Activated T-helper 2 cell treated with anti-CD3 and anti-CD28 coated beads, Interferon-gamma antibody, Interleukin-2, Interleukin-4, amounts not matched to agents 10 μg/mL and 5 μg/mL and 100 μg/mL, durations not matched to agents 14 hours and 24 hours and 36 hours (primary cell): ENCODE measurements at places on chromosomes 5 and 9. TPM values are rescaled to one million over a fixed set of nuclear protein-coding genes. Genes with fewer than 3 reads are reported as not detected.

NR4A3 gene
- total RNA-seq: 161 and 169 TPM in 2 replicates

ZDHHC11 gene
- 10.5 and 11.9 TPM in 2 replicates for total RNA-seq

CDC26 gene
- 50.2 and 51.2 TPM in 2 replicates for total RNA-seq

DNA sequence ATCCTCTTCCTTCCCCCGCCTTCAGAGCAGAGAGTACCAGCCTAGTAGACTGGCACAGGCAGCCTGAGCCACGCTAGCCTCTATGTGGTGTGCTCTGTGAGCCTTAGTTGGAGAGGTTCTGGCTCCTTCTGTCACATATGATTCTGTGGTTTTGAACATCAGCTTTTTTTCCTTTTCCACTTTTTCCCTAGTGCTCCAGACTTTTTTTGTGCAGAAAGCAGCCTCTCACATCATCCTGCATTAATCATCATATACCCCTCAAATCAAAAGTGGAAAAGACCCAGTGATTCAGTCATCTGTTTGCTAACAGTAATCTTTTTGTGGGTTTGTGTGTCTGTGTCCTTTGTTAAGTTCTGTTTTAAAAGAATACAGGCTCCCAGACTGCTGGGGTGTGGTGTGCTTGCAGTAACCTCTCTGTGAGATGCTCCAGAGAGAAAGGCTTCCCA lies 663.9 kb upstream of the RGMB start:
- no peaks in the 10 kb centered on the region for H3K4me1 ChIP-seq
- H3K36me3 ChIP-seq: no peaks in the 10 kb centered on the region
- H3K27me3 ChIP-seq: no peaks in the 10 kb centered on the region
- DNase-seq: no peak
- H3K4me3 ChIP-seq: no peak overlapping the region
- H3K27ac ChIP-seq: no peak overlapping the region

GRCh38 chr5:159189310-159189709 lies 20.0 kb downstream of the RNF145 start:
- H3K4me1 ChIP-seq: peaks cover 40% of the 10 kb centered on the region
- H3K4me3 ChIP-seq: no peak overlapping the region
- no peaks in the 10 kb centered on the region for H3K27me3 ChIP-seq
- DNase-seq: no peak
- H3K27ac ChIP-seq: no peak overlapping the region
- peaks cover 73% of the 10 kb centered on the region for H3K36me3 ChIP-seq

GRCh38 chr5:163813900-163814299 lies 308.5 kb downstream of the MAT2B start:
- no peaks in the 10 kb centered on the region for H3K36me3 ChIP-seq
- H3K4me3 ChIP-seq: no peak overlapping the region
- no peaks in the 10 kb centered on the region for H3K4me1 ChIP-seq
- no peaks in the 10 kb centered on the region for H3K27me3 ChIP-seq
- H3K27ac ChIP-seq: no peak overlapping the region
- DNase-seq: no peak

GRCh38 chr5:165310031-165310430 lies 1804.6 kb downstream of the MAT2B start:
- no peaks in the 10 kb centered on the region for H3K27me3 ChIP-seq
- no peaks in the 10 kb centered on the region for H3K4me1 ChIP-seq
- H3K36me3 ChIP-seq: no peaks in the 10 kb centered on the region

DNA sequence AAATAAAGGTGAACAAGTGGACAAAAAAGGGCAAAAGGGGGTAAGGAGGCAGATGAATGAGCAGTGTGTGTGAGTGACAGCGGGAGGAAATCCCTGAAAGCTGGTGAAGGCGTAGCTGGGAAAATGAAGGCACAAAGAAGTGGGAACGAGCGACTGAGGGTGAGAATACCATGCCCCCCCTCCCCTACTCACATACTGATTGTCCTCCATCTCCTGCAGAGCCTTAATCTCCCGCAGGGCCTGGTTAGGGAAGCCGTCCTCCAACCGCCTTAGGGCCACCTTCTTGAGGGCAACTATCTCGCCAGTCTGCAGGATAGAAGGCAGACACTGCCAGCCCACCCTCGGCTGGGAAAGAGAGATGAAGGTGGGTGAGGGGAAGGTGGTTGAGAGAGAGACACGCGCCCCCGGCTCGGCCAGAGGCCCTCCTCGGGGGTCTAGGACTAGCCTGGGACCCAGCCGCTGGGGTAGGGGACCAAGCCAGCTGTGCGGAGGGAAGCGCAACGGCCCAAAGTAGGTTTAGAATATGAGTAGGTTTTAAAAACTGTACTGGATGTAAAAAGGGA lies 522 bp downstream of the CDK20 start:
- DNase-seq: no peak
- no peaks in the 10 kb centered on the region for H3K36me3 ChIP-seq
- H3K27ac ChIP-seq: peak overlapping the region; percentile 17

DNA sequence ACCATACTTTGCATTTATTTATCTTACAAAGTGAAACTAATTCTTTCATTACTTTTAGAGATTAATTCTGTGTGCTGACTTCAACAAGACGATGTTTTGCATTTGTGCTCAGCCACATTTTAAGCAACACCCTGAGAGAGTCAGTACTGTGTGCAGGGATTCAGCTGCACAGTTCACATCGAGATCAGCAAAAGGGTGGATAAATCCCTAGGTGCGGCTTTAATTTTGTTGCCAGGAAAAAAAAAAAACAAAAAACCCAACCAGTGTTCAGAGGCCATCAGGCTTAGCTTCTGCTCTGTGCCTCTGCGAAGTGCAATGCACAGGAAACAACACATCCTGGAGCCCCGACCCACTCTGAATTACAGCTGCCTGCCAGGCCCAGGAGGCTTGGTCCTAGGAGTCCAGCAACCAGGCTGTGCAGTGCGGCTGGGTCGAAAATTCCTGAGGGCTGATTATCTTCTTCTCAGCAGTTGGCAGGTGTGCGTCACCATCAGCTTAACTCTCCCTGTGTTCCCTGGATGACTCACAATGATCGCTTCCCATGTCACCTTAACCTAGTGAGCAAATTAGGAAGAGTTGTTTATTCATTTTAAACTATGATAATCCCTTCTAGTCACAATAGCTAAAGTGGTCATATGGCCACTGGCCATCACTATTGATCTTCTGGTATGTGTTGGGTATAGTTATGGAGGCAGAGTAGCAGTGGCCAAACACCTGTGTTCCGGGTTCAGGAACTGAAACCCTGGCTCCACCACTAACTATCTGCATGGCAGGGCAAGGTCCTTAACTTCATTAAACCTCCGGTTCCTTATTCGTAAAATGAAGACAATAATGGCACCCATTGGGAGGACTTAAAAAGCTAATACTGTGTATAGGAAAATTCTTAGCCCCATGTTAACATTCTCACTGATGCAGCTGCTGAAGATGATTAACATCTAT lies 31.2 kb upstream of the NDUFB6 start:
- peaks cover 12% of the 10 kb centered on the region for H3K27me3 ChIP-seq
- H3K36me3 ChIP-seq: no peaks in the 10 kb centered on the region
- no peak for DNase-seq
- no peak overlapping the region for H3K27ac ChIP-seq
- H3K4me1 ChIP-seq: peaks cover 3% of the 10 kb centered on the region

DNA sequence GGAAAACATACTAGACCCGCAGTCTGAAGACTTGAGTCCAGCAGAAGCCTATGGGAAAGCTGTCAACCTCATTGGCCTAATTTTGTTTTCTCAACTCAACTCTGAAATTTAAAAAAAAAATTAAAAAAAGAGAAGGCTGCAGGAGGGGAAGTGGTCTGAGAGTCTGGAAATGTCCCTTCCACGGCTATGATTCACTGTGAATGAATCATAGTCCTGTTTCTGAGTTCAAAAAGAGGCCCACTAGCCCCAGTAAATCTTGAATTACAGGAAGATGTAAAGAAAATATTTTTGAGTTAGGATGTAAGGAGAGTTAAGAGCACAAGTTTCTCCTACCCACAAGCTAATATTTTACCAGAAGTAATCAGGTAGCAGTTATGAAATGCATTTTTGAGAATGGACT lies 565.5 kb upstream of the DMAC1 start:
- H3K27ac ChIP-seq: peak overlapping the region; percentile 4
- no peaks in the 10 kb centered on the region for H3K36me3 ChIP-seq
- no peak for DNase-seq
- no peaks in the 10 kb centered on the region for H3K27me3 ChIP-seq

- no peak overlapping the region for H3K4me3 ChIP-seq
- no peak overlapping the region for H3K27ac ChIP-seq
- peaks cover 35% of the 10 kb centered on the region for H3K27me3 ChIP-seq
Observed at GRCh38 chr5:138276402-138277054, 2.1 kb upstream of the GFRA3 start.
